ENCODE measurements at places on chromosomes 16 and 17.

DNA sequence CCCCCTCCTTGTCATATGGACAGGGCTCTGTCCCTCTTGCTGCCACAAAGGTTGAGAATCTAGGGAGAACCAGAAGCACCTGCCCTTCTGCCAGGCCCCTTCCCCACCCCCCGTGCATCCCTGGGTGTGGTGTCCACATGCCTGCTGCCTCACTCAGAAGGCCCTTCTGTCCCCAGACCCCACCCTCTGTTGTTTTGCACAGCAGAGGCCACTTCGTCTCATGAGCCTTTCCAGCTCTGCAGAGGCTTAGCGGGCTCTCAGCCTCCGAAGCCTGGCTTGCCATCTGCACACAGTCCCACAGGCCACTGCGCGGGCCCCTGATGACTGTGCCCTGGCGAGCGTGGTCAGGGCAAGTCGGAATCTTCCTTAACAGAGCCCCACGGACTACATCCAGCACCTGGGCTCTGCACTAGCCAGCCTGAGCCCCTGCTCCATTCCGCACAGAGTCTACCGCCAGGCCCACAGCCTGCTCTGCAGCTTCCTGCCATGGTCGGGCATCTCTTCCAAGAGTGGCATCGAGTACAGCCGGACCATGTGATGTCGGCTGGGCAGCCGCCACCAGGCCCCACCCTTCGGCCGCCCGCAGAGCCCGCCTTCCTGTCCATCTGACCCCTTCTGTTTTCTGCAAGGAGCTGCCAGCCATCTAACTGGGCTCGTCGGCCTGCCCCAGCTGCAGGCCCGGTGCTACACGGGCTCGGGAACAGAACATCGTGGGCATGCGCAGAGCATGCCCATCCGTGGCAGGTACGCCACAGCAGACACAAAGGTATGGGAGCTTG is 10.8 kb downstream of the C16orf90 start:
- peaks cover 65% of the 10 kb centered on the region for H3K36me3 ChIP-seq
- DNase-seq = no peak
- no peak overlapping the region for H3K27ac ChIP-seq
- H3K4me3 ChIP-seq = no peak overlapping the region
- H3K27me3 ChIP-seq = no peaks in the 10 kb centered on the region

- H3K4me1 ChIP-seq = peaks cover 99% of the 10 kb centered on the region
- peak overlapping the region; percentile 81 for H3K4me3 ChIP-seq
- DNase-seq = peak; percentile 79
- peak overlapping the region; percentile 70 for H3K27ac ChIP-seq
- no peaks in the 10 kb centered on the region for H3K36me3 ChIP-seq
These were observed 14.7 kb downstream of the RARA start for GRCh38 chr17:40323391-40324381.

DNA sequence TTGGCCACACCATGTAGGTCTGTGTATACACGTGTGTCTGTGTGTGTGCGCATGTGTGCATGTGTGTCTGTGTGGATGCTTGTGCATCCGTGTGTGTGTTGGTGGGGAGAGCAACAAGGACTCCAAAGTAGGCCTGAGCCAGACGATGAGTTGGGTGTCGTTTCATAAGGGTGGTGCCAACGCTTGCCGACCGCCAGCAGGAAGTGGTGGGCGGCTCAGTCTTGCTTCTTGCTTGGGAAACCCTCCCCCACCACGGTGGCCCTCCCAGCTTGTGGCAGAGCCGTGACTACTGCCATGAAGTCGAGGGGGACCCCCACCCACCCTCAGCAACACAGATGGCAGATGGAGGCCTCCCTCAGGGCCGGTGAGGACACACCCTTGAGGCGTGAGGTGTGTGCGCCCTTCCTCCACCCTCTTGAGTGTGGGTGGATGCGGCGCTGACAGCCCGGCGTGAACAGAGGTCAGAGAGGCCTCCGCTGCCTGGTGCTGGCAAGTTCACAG is 17.5 kb downstream of the SBK1 start:
- no peak for DNase-seq
- no peak overlapping the region for H3K27ac ChIP-seq
- no peaks in the 10 kb centered on the region for H3K27me3 ChIP-seq
- no peaks in the 10 kb centered on the region for H3K36me3 ChIP-seq
- no peak overlapping the region for H3K4me3 ChIP-seq

- H3K36me3 ChIP-seq = no peaks in the 10 kb centered on the region
- peak overlapping the region; percentile 60 for H3K27ac ChIP-seq
- H3K4me3 ChIP-seq = no peak overlapping the region
- H3K27me3 ChIP-seq = no peaks in the 10 kb centered on the region
- no peak for DNase-seq
- H3K4me1 ChIP-seq = peaks cover 57% of the 10 kb centered on the region
These were observed 202.2 kb upstream of the CHMP6 start for GRCh38 chr17:80789356-80789902.

- H3K4me1 ChIP-seq = no peaks in the 10 kb centered on the region
- H3K4me3 ChIP-seq = no peak overlapping the region
- H3K36me3 ChIP-seq = no peaks in the 10 kb centered on the region
- H3K27ac ChIP-seq = no peak overlapping the region
These were observed 517.7 kb upstream of the PSMD7 start for GRCh38 chr16:73778887-73779286.

DNA sequence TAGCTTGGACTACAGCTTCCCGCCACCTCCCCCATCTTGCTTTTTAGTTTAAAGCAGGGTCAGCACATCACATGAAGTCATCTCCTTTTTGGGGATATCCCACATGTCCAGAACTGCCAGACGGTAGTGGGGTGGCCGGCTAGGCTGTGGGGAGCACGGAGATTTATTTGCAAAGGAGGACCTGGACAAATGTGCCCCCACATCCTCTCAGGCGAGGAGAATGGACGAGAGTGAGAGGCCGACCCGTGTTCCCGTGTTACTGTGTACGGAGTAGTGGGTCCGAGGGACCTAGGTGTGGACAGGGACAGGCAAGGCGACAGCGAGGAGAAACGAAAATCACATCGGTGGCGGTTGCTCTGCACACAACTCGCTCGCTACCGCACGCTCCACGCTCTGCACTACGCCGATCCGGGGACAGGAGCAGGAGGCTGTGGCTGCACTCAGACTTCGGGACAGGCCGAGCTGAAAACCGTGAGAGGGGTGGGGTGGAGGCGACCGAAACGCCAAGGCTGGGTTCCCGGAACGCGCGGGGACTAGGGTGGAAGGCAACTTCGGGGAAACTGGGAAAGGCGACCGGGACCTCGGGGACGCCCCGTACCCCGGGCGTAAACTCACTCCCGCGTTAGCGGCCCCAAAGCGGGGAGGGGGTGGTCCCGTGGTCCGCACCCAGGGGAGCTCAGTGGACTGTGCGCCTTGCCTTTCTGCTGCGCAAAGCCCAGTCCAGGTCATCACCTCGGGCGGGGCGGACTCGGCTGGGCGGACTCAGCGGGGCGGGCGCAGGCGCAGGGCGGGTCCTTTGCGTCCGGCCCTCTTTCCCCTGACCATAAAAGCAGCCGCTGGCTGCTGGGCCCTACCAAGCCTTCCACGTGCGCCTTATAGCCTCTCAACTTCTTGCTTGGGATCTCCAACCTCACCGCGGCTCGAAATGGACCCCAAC is at the start of gene MT1A:
Gene MT1A (plus strand): TSS at position 853 of the 937 bp plus-strand sequence. CDS start 73 bp downstream, at position 926.
- peaks cover 51% of the 10 kb centered on the region for H3K4me1 ChIP-seq
- peak within 1 kb of the TSS; percentile 46 for H3K4me3 ChIP-seq
- H3K27ac ChIP-seq = peak within 1 kb of the TSS; percentile 83
- peak; percentile 83 for DNase-seq
- H3K36me3 ChIP-seq = no peaks in the 10 kb centered on the region

DNA sequence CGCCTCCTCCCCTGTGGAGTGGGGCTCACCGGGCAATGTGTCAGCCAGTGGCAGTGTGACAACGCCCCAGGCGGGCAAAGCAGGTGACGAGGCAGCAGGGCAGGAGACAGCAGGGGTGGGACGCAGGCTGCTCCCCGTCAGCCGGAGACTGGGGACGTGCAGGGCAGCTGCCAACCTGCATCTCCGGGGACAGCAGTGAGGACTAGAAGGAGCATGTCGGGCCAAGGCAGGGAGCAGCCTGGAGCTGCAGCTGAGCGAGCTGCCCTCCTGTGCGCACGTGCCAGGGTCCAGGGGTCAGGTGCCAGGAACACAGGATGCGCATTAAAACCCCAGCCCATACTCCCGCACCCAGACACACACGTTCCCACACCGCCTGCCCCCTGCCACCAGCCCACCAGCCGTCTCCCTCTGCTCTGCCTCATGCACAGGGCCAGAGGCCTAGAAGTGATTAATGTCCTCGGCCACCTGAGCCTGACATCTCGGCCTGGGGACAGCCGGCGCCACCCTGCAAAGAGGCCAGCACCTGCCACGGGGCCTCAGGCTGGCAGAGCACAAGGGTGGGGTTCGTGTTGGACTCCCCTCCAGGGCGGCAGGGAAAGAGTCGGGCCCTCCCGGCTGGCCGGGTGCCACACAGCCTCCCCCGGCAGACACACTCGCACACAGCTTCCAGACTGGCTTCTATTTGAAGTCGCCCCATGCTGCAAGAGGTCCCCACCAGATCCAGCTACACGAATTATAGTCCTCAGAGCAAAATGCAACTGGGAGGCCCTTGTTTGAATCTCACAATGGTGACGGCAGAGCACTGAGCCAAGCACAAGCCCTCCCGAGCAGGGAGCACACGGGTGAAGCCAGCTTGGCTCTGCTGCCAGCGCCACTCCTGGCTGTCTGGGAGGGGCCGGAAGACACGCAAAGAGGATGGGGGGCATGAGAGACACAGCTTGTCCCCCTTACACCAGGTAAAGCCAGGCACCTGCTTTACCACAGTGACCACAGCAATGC is 90.4 kb downstream of the RBFOX3 start:
- H3K27me3 ChIP-seq = peaks cover 39% of the 10 kb centered on the region
- no peaks in the 10 kb centered on the region for H3K36me3 ChIP-seq

GRCh38 chr16:54402270-54402669 is 115.7 kb upstream of the IRX3 start:
- no peak overlapping the region for H3K27ac ChIP-seq
- H3K4me1 ChIP-seq = no peaks in the 10 kb centered on the region
- H3K27me3 ChIP-seq = no peaks in the 10 kb centered on the region
- H3K4me3 ChIP-seq = no peak overlapping the region

DNA sequence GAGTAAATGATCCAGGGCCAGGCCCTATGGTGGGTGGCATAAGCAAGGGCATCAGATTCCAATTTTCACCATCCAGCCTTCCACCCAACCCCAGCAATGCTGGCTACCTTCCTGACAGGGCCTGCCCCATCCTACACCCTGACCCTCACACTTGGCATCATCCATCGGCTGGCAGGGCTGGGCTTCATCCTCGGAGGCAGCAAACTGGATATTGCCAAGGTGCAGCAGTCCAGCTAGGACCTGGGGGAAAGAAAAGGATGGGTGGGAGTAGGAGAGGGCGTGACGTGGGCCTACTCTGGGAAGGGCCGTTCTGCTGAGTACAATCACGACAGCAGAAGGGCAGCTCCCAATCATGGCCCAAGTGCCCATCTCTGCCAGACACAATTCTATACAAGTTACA is 23.5 kb downstream of the MYO19 start:
- no peaks in the 10 kb centered on the region for H3K4me1 ChIP-seq
- peaks cover 18% of the 10 kb centered on the region for H3K36me3 ChIP-seq
- H3K27ac ChIP-seq = no peak overlapping the region
- no peak for DNase-seq

DNA sequence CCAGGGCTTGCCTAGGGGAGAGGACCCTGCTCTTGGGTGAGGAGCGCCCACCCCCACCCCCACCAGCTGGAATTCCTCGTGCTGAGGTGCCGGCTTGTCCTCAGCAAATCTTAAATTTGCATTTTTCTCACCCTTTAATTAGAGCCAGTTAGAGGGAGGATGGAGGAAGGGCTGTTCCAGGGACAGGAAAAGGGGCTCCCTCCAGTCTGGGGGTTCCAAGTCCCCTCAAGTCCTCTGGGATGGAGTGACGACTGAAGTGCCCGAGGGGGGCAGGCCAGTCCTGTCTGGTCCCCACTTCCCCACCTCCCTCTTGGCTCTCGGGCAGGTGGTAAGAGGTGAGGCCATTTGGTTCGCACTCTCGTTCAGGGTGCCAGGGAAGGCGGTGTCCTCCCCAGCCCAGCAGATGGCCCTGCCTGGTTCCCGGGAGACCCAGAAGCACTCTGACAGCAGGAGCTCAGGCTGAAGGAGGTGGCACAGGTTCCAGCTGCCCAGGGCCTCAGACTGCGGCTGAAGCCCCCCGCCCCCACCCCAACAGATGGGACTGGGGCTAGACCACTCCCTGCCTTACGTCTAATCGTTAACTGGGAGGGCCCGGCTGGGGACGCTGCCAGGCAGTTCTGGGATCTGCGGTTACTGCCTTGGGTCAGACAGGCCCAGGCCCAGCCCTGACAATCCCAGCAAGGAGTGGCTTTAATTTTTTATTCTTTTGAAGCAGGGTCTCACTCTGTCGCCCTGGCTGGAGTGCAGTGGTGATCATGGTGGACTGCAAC is 2.2 kb downstream of the RAB26 start:
- DNase-seq = peak; percentile 78
- H3K4me3 ChIP-seq = no peak overlapping the region
- peaks cover 85% of the 10 kb centered on the region for H3K4me1 ChIP-seq
- H3K27ac ChIP-seq = peak overlapping the region; percentile 27
- no peaks in the 10 kb centered on the region for H3K27me3 ChIP-seq

- no peak overlapping the region for H3K4me3 ChIP-seq
- H3K27me3 ChIP-seq = no peaks in the 10 kb centered on the region
- peak; percentile 44 for DNase-seq
- H3K36me3 ChIP-seq = peaks cover 56% of the 10 kb centered on the region
- H3K4me1 ChIP-seq = peaks cover 52% of the 10 kb centered on the region
These were observed 4.3 kb downstream of the SPATA2L start for GRCh38 chr16:89697161-89697615.

- no peaks in the 10 kb centered on the region for H3K27me3 ChIP-seq
- no peaks in the 10 kb centered on the region for H3K36me3 ChIP-seq
- no peak overlapping the region for H3K27ac ChIP-seq
- H3K4me3 ChIP-seq = no peak overlapping the region
- peaks cover 2% of the 10 kb centered on the region for H3K4me1 ChIP-seq
These were observed 22.6 kb downstream of the TBX2 start for GRCh38 chr17:61422116-61422799.

DNA sequence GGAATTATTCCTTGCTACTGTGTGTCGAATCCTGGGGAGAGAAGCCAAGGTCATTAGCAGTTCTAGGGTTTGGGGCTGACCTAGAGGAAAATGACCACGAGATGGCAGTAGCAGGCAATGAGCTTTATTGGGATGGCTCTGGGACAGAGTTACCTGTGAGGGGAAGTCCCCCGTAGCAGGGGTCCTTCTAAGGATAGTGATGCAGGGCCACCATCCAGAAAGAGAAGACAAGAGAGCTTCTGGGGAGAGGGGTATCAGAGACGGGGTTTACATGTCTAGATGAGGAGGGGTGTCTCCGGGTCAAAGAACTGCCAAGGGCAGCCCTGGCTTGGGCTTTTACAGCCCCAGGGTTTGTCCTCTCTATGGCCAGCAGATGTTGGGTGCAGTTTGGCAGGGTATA is 6.4 kb upstream of the GGT6 start:
- H3K4me1 ChIP-seq = no peaks in the 10 kb centered on the region
- no peaks in the 10 kb centered on the region for H3K36me3 ChIP-seq
- no peak overlapping the region for H3K4me3 ChIP-seq

GRCh38 chr17:55652114-55652823 is 70.4 kb downstream of the TMEM100 start:
- H3K36me3 ChIP-seq = no peaks in the 10 kb centered on the region
- H3K4me3 ChIP-seq = no peak overlapping the region
- no peaks in the 10 kb centered on the region for H3K27me3 ChIP-seq
- DNase-seq = no peak

- H3K27me3 ChIP-seq = no peaks in the 10 kb centered on the region
- DNase-seq = peak; percentile 52
- H3K4me1 ChIP-seq = peaks cover 60% of the 10 kb centered on the region
- peaks cover 64% of the 10 kb centered on the region for H3K36me3 ChIP-seq
- no peak overlapping the region for H3K4me3 ChIP-seq
These were observed 17.7 kb downstream of the KNOP1 start for GRCh38 chr16:19700319-19700781.

- peak; percentile 47 for DNase-seq
- no peak overlapping the region for H3K4me3 ChIP-seq
- peaks cover 6% of the 10 kb centered on the region for H3K27me3 ChIP-seq
These were observed 16.9 kb downstream of the DOC2B start for GRCh38 chr17:164303-165235.
